ENCODE measurements at places on chromosomes 7 and 10.

GRCh38 chr7:121138262-121138933, 149.9 kb downstream of the CPED1 start:
- DNase-seq, result no peak

GRCh38 chr7:32501522-32501921, 6.2 kb downstream of the AVL9 start:
- no peak for DNase-seq

- no peak for DNase-seq
Measured at GRCh38 chr10:132938472-132939339, 3.7 kb downstream of the CFAP46 start.

DNA sequence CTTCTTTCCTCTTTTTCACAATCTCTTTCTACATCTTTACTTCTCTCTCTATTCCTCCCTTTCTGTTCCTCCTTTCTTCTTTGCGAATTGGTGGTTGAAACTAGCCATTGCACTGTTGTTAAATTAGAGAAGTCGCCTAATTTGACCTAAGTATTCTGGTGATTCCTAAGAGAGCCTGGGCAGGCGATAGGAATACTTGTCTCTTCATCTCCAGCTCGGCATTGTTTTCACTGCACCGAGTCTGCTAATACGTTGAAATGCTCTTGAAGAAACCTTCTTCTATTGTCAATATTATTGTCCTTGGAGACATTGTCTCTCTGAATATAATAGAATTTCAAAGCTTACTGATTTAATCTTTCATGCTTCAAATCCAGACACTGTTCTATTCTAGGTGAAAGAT, 31.7 kb downstream of the KCND2 start:
- no peak for DNase-seq

GRCh38 chr7:156582591-156583123, 57.9 kb upstream of the RNF32 start:
- DNase-seq, result no peak

DNA sequence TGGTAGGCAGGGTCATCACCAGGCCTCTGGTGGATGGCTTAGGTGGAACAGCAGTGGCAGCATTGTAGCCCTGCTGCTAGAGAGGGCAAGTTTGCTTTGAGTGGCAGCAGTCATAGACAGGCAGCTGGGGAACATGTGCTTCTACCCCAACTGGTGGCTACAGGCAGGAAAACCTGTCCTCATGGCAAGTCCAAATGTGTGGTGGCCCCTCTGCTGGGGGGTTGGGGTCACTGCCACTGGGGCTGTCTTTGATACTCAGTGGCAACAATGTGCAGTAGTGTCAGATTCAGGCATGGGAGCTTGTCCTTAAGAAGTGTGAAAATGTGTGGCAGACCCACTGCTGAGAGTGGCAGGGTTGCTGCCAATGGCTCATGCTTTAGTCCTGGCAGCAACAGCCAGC, 186.2 kb upstream of the NPSR1 start:
- DNase-seq, result no peak

DNA sequence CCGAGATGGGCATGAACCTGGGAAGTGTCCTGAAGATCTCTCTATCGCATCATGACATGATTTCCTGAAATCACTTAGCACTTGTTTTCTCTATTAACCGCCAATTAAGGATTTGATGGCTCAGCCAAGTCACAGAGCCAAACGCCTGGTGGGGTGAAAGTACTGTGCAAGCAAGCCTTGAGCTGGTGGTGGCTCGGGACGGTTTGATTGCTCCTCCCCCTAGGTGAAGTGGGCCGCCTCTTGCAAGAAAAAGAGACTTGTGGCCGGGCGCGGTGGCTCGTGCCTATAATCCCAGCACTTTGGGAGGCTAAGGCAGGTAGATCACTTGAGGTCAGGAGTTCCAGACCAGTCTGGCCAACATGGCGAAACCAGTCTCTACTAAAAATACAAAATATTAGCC, 50.3 kb downstream of the COL26A1 start:
- DNase-seq, result no peak

- no peak for DNase-seq
Measured at GRCh38 chr10:117931078-117931477, 115.7 kb downstream of the RAB11FIP2 start.

- no peak for DNase-seq
Measured at GRCh38 chr10:132107949-132108877, 42.5 kb downstream of the JAKMIP3 start.

GRCh38 chr7:130286881-130287280, 6.1 kb upstream of the CPA4 start:
- DNase-seq, result no peak

GRCh38 chr10:126551202-126551601, 119.3 kb downstream of the C10orf90 start:
- no peak for DNase-seq

DNA sequence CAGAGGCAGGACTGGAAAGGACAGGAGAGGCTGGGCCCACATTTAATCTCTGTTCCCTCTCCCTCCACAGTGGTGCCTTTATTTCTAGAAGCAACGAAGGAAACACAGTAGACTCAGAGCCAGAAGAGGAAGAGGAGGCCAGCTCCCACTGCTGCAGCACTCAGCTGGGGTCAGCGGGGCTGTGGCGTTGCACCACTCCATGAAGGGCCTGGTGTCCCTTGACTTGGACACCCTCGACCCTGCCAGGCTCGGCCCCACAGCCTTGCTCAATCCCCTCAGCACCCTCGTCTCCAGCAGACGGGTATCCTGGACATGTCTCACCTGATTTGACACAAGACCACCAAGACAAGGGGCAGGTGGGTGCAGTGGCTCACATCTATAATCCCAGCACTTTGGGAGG, 38.8 kb downstream of the PRKAG2 start:
- no peak for DNase-seq

DNA sequence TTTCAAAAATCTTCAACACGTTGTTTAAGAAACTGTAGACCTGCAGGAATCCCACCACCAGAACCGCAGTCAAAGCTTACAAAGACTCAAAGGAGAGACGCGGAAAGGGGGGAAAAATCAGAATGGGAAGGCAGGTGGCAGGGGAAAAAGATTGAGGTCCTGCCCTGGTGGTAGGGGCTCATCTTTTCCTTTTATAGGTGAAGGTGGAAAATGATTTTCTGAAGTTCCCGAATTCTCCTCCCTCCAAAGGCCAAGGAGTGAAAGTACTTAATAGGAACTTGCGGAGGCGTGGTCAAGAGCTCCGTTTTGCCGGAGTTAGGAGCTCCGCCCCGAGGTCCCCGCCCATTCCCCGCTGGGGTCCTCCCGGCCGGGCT, 724 bp downstream of the BBIP1 start:
- DNase-seq, result no peak

DNA sequence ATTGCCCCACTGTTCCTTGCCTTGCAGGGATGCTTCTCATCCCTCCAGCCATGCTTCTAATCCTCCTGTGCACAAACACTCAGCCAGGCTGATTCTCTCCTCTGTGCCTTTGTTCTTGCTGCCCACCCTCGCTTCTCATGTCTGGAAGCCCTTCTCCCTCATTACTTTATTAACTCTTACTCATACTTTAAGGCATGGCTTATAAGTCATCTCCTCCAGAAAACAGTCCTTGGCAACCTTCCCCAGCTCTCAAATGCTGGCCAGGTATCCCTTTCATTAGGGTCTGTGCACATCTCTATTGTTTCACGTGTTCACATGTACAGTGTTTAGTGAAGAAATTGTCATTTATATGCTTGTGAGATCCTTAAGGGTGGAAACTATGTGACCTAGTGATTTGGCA, 62.9 kb downstream of the ITGB8 start:
- no peak for DNase-seq

Measured in cerebellar nuclear complex (tissue), 1 donor.